ENCODE measurements at places on chromosomes 4 and X.

DNA sequence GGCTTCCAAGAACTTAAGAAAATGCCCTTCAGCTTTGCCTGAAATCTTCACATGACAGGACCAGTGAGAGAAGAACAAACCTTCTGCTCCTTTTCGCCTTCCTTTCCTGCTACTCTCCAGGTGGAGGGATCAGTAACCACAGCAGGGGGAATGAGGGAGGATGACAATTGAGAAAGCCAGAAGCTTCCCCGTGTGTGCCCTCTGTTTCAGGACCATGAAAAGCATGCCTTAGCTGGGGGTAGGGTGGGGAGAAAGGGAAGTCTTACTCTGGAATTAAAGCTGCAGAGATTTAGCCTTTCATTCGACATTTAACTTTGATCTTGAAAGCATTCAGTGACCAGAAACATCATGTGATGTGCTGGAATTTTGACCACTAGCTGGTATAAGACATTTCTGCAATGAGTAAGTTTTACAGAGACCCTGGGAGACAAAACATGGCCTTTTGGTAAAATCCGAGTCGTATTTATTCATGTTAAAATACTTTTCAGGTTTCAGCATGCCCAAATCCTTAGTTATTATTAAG is 10.6 kb upstream of the PUDP start:
- DNase-seq = no peak

DNA sequence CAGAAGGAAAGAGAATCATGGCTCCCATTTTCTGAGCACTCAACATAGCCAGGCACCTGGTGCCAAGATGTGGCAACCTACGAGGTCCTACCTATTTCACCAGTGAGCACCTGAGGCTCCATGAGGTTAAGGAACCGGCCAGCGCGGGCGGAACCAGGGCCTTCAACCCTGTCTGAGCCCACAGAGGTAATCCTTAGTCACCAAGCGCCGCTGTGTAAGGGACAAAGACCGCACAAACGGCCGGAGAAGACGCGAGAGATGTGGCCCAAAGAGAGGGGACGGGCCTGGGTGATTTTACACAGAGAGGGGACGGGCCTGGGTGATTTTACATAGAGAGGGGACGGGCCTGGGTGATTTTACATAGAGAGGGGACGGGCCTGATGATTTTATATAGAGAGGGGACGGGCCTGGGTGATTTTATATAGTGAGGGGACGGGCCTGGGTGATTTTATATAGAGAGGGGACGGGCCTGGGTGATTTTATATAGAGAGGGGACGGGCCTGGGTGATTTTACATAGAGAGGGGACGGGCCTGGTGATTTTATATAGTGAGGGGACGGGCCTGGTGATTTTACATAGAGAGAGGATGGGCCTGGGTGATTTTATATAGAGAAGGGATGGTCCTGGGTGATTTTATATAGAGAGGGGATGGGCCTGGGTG is 114.2 kb downstream of the SMIM20 start:
- DNase-seq = no peak

DNA sequence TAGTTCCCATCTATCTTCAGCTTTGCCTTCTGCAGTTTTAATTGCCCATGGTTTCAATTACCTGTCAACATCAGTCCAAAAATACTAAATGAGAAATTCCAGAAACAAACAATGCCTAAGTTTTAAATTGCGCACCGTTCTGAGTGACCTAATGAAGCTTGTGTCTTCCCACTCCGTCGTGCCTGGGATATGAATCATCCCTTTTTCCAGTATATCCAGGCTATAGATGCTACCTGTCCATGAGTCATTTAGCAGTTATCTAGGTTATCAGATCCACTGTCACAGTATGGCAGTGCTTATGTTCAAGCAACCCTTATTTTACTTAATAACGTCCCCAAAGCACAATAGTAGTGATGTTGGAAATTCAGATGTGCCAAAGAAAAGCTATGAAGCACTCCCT is 363.6 kb upstream of the FAM241A start:
- no peak for DNase-seq

- no peak for DNase-seq
Measured at GRCh38 chrX:13081395-13082205, 37.2 kb upstream of the FAM9C start.

DNA sequence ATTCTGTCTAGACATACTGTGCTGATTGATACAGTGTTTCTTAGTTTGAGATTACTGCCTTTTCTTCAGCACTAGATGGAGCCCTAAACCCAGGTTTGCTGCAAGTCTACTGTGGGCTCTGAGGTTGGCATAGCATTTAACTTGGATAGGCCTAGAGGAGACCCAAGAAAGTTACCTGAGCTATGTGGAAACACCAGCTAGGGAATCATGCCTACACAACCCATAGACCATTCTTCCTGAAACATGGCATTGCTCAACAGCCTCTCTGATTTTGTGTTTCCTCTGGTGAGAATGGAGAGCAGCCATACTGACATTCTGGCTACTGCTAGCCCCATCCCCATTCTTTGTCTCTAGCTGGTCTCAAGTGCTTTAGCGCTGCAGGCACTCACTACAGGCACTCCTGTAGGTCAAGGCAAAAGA is 287.7 kb upstream of the PCDH18 start:
- DNase-seq = no peak

DNA sequence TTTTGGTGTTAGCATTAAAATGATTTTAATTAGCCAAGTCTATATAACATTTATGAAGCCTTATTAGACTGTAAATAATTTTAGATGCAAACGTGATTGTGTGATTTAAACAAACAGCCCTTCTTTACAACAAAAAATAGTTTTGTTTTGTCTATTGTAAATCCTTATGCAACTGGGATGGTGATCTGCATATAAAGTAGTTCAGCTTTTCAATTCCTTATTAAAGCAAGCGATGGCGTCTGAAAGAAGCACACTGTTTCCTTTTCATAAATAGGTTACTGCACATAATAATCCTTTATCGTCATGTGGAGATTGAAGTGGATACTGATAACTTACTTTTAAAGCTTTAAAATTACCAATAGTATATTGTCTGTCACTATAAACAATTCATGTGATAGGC is 8.8 kb downstream of the SLITRK2 start:
- DNase-seq = no peak

DNA sequence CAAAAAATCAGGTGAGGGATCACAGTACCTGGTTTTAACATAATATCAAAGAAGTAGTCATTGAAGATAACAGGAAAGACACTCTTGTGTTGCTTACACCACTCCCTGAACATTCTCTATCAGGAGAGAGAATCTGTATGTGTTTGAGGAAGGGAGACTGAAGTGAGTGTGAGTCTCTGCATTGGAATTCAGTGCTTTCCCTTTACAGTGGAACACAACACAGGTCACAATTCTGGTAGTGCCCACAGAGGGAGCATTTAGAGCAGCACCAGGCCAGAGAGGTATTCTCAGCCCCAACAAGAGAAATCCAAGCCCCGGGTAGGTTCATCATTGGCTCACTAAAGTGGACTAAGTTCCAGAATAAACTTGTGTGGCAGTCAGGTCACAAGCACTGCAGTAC is 64.7 kb upstream of the UBQLN2 start:
- no peak for DNase-seq

GRCh38 chr4:155025762-155026457 is 182.5 kb upstream of the NPY2R start:
- no peak for DNase-seq

Measured in stimulated activated CD8-positive, alpha-beta memory T cell treated with anti-CD3 and anti-CD28 coated beads, Interleukin-2, amount 100 ng/mL, for 1 hour (primary cell).